ENCODE measurements at places on chromosomes 3 and 15. TPM values are rescaled to one million over a fixed set of nuclear protein-coding genes. Genes with fewer than 3 reads are reported as not detected.
A peak's percentile ranks its signal among the peaks of the same experiment; 100 is the strongest.

The GPR149 gene
- total RNA-seq = not detected

The ZNF619 gene
- total RNA-seq = 4.7 TPM

The CAND2 gene
- total RNA-seq = 4.5 TPM

The TMCO5A gene
- not detected for total RNA-seq

The ELP6 gene
- 37.3 TPM for total RNA-seq

DNA sequence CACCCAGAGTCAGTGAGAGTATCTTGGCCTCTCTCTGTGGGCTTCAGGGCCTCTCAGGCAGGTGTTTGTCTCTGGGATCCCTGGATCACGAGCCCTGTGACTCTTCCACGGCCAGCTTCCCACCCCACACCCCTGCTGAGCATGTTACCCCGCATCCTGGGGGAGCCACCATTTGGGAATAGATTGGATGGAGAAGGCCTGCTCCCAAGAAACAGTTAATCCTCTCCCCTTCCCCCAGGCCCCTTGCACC, 15.5 kb upstream of the SRP14 start:
- H3K27me3 ChIP-seq = no peaks in the 10 kb centered on the region
- peaks cover 40% of the 10 kb centered on the region for H3K4me1 ChIP-seq
- no peak for DNase-seq
- H3K36me3 ChIP-seq = no peaks in the 10 kb centered on the region
- no peak overlapping the region for H3K27ac ChIP-seq

GRCh38 chr3:22216601-22217000, 465.6 kb upstream of the ZNF385D start:
- H3K27me3 ChIP-seq = peaks cover 1% of the 10 kb centered on the region
- H3K4me3 ChIP-seq = no peak overlapping the region
- no peak overlapping the region for H3K27ac ChIP-seq
- no peaks in the 10 kb centered on the region for H3K36me3 ChIP-seq

DNA sequence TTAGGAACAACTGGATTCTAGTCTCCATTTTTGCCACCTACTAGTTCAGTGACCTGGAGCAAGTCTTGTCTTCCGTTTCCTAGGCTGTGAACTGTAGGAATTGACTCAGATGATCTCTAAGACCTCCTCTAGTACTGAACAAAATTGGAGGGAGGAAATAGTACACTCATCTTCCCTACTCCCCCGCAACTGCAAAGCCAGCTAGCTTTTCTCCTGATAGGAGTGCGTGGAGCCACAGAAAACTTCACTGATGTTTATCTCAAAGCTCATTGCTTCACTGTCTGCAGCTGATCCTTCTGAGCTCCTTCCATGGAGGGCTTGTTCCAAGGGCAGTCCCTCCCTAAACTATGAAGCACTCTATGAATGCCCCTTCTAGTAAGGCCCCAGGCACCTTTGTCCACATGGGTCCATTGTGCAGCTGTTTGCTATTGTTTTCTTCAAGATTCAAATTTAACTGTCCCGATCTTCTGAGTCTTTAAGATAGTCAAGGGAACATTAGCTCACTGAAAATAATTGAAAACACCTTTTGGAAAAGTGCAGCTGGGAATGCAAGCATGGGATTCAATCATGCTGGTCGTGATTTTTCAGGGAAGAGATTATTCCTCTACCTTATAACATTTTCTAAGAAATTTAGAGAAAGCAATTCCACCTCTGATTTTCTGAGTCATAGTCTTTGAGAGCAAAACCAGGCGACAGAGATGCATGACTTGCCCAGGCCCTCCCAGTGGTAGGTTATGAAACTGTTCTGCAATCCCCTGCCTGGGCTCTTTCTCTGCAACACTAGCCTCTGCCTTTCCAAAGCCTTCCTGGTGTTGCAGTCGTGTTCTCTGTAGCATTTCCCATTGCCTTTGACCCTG, 24.3 kb downstream of the FILIP1L start:
- H3K27me3 ChIP-seq = peaks cover 2% of the 10 kb centered on the region
- H3K36me3 ChIP-seq = no peaks in the 10 kb centered on the region
- peak overlapping the region; percentile 91 for H3K27ac ChIP-seq
- peak overlapping the region; percentile 81 for H3K4me3 ChIP-seq
- DNase-seq = peak; percentile 72

GRCh38 chr3:195118671-195119070, 152.3 kb downstream of the XXYLT1 start:
- no peak for DNase-seq
- H3K4me1 ChIP-seq = peaks cover 47% of the 10 kb centered on the region
- no peaks in the 10 kb centered on the region for H3K36me3 ChIP-seq
- no peak overlapping the region for H3K4me3 ChIP-seq

- H3K4me1 ChIP-seq = peaks cover 21% of the 10 kb centered on the region
- peaks cover 1% of the 10 kb centered on the region for H3K27me3 ChIP-seq
- H3K27ac ChIP-seq = peak overlapping the region; percentile 50
- no peaks in the 10 kb centered on the region for H3K36me3 ChIP-seq
Measured at GRCh38 chr15:47415539-47415971, 301.8 kb upstream of the SEMA6D start.

- H3K4me3 ChIP-seq = no peak overlapping the region
- no peak overlapping the region for H3K27ac ChIP-seq
- H3K4me1 ChIP-seq = peaks cover 47% of the 10 kb centered on the region
- H3K36me3 ChIP-seq = peaks cover 13% of the 10 kb centered on the region
- DNase-seq = no peak
Measured at GRCh38 chr3:65999606-66000005, 39.1 kb downstream of the MAGI1 start.

DNA sequence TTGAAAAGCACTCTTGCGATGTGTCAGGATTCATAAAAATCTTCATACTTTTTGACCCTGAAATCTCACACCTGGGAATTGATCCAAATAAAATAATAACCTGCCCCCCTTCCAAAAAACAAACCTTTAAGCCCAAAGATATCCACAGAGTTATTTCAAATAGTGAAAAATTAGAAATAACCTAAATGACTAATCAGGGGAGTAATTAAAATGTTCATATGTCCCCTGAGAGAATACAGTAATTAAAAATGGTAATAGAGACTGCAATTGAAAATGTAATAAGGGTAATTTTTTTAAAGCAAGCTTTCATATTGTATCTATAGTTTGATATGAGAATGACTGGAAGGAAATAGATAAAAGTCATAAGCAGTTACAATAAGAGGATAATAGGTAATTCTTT, 68.0 kb downstream of the CALML4 start:
- peaks cover 15% of the 10 kb centered on the region for H3K36me3 ChIP-seq
- no peaks in the 10 kb centered on the region for H3K27me3 ChIP-seq
- H3K4me1 ChIP-seq = peaks cover 7% of the 10 kb centered on the region
- H3K27ac ChIP-seq = no peak overlapping the region
- DNase-seq = no peak
- no peak overlapping the region for H3K4me3 ChIP-seq

GRCh38 chr15:29410338-29410737, 140.7 kb upstream of the NSMCE3 start:
- no peak for DNase-seq
- no peaks in the 10 kb centered on the region for H3K36me3 ChIP-seq
- H3K27ac ChIP-seq = no peak overlapping the region
- no peak overlapping the region for H3K4me3 ChIP-seq

DNA sequence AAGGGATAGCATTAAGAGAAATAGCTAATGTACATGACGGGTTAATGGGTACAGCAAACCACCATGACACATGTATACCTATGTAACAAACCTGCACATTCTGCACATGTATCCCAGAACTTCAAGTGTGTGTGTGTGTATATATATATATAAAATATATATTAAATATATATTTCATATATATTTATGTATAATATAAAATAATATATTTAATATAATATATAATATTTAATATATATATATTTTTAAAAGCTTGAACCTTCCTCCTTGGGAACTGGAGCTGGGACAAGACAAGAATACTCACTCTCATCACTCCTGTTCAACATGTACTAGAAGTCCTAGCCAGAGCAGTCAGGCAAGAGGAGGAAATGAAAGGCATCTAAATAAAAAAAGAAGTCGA, 149.3 kb downstream of the UNC13C start:
- DNase-seq = no peak
- no peak overlapping the region for H3K4me3 ChIP-seq
- H3K27me3 ChIP-seq = no peaks in the 10 kb centered on the region
- no peaks in the 10 kb centered on the region for H3K36me3 ChIP-seq
- no peaks in the 10 kb centered on the region for H3K4me1 ChIP-seq

- H3K36me3 ChIP-seq = peaks cover 19% of the 10 kb centered on the region
- DNase-seq = no peak
- H3K27me3 ChIP-seq = peaks cover 1% of the 10 kb centered on the region
- peak overlapping the region; percentile 38 for H3K4me3 ChIP-seq
- peaks cover 74% of the 10 kb centered on the region for H3K4me1 ChIP-seq
Measured at GRCh38 chr3:125108833-125109535, 53.2 kb upstream of the HEG1 start.

DNA sequence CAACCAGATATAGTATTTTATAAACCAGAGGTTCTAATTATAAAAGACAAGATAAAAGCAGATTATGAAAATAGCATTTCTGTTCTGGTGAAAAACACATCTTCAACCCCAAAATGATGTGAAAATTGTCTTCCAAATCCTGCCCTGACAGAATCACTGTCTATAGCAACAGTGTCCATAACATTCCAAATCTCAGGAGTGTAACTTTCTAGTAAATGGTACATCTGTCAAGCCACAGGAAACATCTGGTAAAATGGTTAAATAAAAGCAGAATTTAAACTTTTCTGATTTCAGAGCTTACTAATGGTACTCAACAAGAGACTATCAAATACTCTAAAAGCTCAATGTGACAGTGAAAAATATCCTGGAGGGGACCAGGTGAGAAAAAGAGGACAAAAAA, 60.5 kb downstream of the VGLL4 start:
- peaks cover 5% of the 10 kb centered on the region for H3K27me3 ChIP-seq
- peaks cover 91% of the 10 kb centered on the region for H3K4me1 ChIP-seq
- H3K27ac ChIP-seq = peak overlapping the region; percentile 85
- peaks cover 42% of the 10 kb centered on the region for H3K36me3 ChIP-seq
- peak overlapping the region; percentile 88 for H3K4me3 ChIP-seq

DNA sequence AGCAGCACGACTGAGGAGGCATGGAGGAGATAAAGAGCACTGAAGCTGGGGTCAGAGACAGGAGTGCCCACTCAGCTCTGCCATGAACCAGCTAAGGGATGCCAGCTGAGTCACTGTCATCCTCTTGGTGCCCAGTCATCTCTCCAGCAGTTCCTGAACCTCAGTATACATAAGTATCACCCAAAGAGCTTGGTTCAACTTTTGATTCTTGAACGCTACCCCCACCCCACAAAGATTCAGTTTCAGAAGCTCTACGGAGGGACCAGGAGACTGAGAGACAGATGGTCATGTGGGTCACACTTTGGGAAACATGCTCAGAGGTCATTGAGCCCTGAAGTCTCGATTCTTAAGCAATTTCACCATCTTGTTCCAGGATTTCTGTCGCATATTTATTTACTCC, 108.4 kb downstream of the ALDH1A2 start:
- no peak overlapping the region for H3K4me3 ChIP-seq
- DNase-seq = no peak
- H3K27me3 ChIP-seq = peaks cover 15% of the 10 kb centered on the region
- H3K36me3 ChIP-seq = no peaks in the 10 kb centered on the region
- H3K4me1 ChIP-seq = no peaks in the 10 kb centered on the region

GRCh38 chr3:80051602-80051962, 283.8 kb upstream of the ROBO1 start:
- DNase-seq = no peak
- no peak overlapping the region for H3K4me3 ChIP-seq
- no peaks in the 10 kb centered on the region for H3K36me3 ChIP-seq
- H3K27ac ChIP-seq = no peak overlapping the region

GRCh38 chr15:99006904-99007495, 592 bp downstream of the PGPEP1L start:
- DNase-seq = no peak
- peaks cover 25% of the 10 kb centered on the region for H3K4me1 ChIP-seq
- peaks cover 1% of the 10 kb centered on the region for H3K27me3 ChIP-seq
- H3K4me3 ChIP-seq = no peak overlapping the region
- H3K36me3 ChIP-seq = peaks cover 9% of the 10 kb centered on the region
- H3K27ac ChIP-seq = no peak overlapping the region

DNA sequence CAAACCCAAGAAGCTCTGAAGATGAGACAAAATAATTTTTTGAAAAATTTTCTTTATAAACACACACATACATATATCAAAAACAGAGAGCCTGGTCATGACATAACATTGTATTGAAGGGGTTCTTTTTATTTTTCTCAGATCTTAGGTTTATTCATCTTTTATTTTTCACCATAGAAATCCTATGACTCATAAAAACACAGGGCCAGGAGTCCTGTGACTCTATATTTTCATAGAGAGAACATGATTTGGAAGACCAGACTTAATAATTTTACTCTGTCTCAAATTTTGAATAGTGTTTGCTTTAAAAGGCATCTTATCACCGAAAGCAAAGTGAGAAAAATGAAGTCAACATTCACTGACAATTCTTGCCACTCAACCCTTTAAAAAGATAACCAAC, 57.7 kb downstream of the SUCNR1 start:
- H3K27ac ChIP-seq = peak overlapping the region; percentile 53
- no peak overlapping the region for H3K4me3 ChIP-seq
- H3K4me1 ChIP-seq = peaks cover 64% of the 10 kb centered on the region
- DNase-seq = no peak

DNA sequence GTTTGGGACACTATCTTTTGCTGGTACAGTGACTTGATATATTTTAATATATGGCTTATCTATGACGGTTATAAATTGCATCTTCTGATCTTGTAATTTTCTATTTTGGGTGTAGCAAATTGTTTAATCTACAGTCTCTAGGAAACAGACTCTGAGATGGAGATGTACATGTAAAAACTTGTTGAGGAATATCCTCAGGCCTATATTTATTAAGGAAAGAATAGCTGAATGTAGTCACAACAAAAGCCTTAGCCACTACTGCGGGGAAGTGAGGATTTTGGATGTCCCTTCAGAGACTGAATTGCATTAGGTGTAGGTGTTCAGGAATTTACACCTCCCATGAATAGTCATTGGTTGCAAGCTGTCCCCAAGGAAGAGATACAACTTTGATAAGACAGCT, 13.8 kb upstream of the OR5K3 start:
- H3K4me3 ChIP-seq = no peak overlapping the region
- no peaks in the 10 kb centered on the region for H3K36me3 ChIP-seq

DNA sequence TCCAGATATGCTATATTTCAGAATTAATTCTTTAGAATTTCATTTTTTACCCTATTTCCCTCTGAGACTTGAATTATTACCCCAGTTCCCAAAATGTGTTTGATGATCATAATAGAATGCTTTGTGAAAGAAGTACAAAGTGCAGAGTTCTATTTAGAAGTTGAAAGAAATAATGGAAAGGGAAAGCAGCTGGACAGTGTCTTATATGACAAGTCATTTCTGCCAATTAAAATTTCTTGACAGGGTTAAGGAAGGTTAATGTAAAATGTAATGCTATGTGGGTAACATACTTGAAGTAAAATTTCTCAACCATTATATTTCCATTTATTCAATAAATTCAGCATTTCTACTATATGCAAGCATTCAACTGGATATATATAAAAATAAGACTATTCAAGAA, 33.1 kb downstream of the FGF7 start:
- no peaks in the 10 kb centered on the region for H3K27me3 ChIP-seq
- H3K36me3 ChIP-seq = peaks cover 29% of the 10 kb centered on the region
- peaks cover 79% of the 10 kb centered on the region for H3K4me1 ChIP-seq
- H3K27ac ChIP-seq = no peak overlapping the region

- H3K27ac ChIP-seq = peak overlapping the region; percentile 48
- H3K27me3 ChIP-seq = peaks cover 2% of the 10 kb centered on the region
- H3K4me3 ChIP-seq = no peak overlapping the region
- H3K4me1 ChIP-seq = peaks cover 37% of the 10 kb centered on the region
Measured at GRCh38 chr15:50628421-50628820, 58.2 kb downstream of the TRPM7 start.

All from HFFc6 (cell line).